ENCODE measurements at places on chromosomes 5 and 9.
A peak's percentile ranks its signal among the peaks of the same experiment; 100 is the strongest.

- DNase-seq = no peak
Observed at GRCh38 chr9:135484460-135485277, 5.1 kb downstream of the PPP1R26 start.

DNA sequence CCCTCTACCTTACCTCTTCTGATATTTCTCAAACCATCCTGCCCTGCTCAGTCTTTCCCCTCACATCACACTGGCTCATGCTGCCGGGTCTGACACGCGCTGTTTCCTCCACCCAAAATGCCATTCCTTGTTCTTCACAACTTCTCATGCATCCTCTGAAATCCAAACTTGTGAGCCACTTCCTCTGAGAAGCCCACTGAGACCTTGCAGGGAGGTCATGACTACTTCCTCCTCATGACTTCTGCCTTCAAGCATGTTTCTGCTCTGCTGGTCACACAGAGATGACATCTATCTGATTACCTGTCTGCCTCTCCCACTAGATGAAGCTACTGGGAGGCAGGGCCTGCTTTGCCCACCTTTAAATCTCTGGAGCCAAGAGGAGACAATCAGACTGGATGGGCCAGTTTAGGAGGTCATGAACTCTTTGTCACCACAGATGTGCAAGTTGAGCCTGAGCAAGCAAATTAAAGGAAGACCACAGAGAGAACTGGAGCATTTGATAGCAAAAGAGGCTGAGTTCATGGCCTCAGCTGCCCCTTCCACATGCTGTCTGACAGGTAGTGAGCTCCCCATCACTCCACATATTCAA lies 119.8 kb upstream of the TBC1D2 start:
- DNase-seq = peak; percentile 62

GRCh38 chr5:158162026-158162425 lies 303.1 kb upstream of the CLINT1 start:
- DNase-seq = no peak

DNA sequence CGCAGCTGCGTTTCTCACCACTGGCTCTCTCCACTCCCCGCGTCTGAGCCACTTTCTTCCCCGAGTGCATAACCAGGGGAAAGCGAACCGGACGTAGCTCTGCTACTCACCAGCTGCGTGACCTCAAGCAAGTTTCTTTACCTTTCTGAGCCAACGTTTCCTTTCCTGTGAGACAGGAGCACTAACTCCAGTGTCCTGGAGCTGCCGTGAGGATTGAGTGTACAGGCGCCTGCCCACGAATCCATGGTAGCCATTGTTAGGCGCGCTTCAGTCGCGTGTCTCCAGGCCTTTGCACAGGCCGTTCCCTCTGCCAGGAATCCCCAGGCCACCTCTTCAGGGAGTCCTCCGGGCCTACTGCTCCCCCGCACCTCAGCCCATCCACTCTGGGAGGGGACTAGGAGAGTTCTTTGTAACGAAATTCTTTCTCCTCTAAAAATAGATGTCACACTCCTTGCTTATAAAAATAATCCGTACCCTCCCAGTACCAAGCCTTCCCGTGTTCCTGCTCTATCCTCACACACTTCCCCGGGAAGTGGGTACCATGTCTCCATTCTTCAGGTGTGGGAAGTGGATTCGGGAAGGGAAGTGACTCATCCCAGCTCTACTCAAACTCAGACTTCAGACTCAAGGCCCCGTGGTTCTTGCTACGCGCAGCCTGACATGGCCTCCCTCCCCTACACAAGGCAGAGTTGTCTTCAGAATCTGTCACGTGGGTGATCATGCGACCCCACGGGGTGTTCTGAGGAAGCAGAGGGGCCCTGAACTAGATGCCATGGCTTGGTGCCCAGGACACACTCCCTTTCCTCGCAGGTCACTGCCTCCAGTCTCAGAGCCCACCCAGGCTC lies 16.1 kb upstream of the CRB2 start:
- peak; percentile 20 for DNase-seq

DNA sequence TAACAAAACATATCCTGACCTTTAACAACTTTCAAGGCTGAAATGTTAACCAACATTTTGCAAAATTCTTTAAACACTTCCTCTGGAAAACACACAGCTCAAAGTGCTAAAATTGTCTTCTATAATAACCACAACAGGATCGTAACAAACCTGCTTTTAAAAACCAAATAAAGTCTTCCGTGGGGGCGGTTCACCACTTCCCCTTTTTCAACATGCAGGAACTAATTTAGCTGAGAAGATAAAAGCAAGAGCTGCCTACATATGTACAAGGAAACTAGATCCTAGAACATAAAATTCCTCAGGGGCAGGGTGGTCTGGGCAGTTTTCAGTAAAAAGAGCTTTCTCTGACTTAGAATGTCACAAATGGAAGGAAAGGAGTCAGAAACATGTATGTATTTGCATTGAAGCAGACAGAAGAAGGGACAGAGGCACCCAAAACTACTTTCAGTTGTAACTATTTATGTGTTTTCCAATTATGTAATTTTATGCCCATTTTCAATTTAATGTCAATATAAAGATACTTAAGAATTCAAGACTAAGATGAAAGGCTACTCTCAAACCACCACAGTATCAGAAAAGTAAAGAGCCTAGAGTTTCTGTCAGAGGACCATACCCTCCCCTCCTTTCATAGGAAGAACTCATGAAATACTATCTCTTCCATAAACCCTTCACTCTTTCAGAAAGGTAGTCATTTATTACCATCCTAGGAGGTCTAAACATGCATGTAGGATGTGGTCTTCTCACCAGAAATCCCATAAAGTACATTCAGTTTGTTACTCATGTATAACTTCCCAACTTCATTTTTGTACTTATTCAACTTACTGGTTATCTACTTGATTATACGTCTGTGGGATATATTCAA lies 185.9 kb upstream of the RASA1 start:
- no peak for DNase-seq

- DNase-seq = peak; percentile 39
Observed at GRCh38 chr9:115018547-115019435, 88.4 kb upstream of the TNFSF8 start.

- no peak for DNase-seq
Observed at GRCh38 chr9:134789168-134789567, 91.4 kb upstream of the FCN2 start.

All from cardiac fibroblast (primary cell).